Inflammatory macrophage (primary cell): ENCODE measurements at places on chromosomes 5 and 9.
A peak's percentile ranks its signal among the peaks of the same experiment; 100 is the strongest.

GRCh38 chr9:128175102-128175563 lies 15.1 kb downstream of the BBLN start:
- no peak for DNase-seq

DNA sequence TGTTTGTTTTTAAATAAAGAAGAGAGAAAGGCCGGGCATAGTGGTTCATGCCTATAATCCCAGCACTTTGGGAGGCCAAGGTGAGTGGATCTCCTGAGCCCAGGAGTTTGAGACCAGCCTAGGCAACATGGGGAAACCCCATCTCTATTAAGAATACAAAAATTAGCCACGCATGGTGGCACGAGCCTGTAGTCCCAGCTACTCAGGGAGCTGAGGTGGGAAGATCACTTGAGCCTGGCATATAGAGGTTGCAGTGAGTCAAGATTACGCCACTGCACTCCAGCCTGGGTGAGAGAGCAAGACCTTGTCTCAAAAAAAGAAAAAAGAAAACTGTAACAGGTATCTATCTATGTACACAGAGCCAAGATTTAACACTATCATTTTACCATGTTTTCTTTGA lies 34.2 kb upstream of the CDC42SE2 start:
- DNase-seq: no peak

DNA sequence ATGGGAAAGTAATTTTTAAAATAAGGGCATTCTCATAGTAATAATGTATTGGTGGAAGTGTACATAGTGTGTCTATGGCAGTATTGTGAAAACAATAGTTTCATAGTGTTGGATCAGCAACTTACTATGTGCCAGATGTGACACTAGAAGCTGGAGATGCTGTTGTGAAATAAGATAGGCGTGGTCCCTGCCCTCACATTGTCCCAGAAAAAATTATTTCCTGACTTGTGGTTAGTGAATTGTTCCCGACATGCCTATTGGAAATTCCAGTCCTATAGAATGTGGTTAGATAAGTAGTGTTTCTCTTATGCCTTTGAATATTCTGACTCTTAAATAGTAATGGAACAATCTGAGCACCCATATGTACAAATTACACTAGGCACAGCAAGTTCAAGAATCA lies 55.3 kb upstream of the MTAP start:
- DNase-seq: no peak

DNA sequence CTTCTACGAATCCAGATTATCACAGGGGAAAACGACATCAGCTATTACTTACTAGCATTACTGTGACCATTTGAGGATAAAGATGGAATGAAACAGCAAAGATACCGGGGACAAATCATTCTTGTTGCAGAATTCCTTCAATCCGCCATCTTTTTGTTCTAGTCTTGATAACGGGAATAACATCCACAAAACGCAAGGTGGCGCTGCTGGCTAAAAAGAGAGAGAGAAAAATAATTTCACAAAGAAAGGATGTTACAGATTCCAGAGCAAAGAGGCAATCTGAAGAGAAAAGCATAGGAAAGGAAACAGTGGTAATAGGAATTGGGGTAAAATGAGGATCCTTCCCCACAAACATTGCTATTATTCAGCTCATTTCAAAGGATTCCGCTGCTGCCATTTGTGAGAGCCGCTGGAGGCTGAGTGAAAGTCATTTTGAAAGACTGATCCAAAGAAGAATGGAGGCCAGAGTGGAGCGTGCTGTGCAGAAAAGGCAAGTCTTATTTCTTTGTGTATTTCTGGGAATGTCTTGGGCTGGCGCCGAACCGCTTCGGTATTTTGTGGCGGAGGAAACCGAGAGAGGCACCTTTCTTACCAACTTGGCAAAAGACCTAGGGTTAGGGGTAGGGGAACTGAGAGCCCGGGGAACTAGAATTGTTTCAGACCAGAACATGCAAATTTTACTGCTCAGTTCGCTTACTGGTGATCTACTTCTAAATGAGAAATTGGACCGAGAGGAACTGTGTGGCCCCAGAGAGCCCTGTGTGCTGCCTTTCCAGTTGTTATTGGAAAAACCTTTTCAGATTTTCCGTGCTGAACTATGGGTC lies at the start of gene PCDHB7:
Gene PCDHB7, plus strand, starts transcription at position 264 of the 824 bp plus-strand sequence. Its CDS starts 192 bp downstream, at position 456.
- no peak for DNase-seq

GRCh38 chr5:125261505-125262250 lies 515.2 kb upstream of the ZNF608 start:
- DNase-seq: no peak

GRCh38 chr5:16855485-16855884 lies 80.6 kb downstream of the MYO10 start:
- DNase-seq: no peak

DNA sequence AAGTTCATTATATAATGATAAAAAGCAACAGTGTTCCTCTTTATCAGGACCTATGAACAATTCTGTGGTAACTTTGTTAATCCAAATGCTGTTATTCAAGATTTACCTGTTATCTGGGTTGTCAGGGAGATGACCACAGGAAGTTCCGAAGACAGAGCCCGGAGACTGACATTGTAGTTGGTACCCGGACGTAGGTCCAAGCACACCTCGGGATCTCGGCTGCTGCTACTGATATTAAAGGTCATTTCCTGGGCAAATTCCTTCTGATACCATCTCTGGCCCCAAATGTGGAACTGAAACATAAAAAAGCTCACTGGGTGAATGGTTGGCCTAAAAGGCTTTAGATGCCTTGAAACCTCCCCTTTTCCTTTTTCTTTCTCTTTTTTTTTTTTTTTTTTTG lies 96.7 kb downstream of the SUSD1 start:
- no peak for DNase-seq

- no peak for DNase-seq
Measured at GRCh38 chr5:56291079-56291643, 58.0 kb upstream of the ANKRD55 start.

DNA sequence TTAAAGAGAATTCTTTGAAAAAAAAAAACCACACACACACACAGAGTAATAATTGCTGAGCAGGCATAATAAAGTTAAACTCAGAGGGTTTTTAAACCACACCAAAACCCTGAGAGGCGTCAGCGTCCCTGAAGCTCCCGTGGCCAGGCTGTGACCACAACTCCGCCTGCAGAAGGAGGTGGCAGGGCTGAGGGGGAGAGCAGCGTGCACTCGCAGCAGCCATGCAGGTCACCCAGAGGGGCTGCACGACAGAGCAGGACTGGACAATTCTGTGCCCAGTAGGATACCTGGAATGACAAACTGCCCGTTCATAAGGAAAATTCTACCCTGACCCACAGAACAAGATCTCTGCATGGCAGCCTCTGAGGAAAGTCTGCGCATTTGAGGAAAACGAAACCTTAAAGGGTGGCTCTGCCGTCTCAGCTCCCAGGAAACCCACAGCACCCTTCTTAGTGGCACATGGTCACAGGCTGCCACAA lies 44.0 kb downstream of the ROR2 start:
- peak; percentile 47 for DNase-seq

DNA sequence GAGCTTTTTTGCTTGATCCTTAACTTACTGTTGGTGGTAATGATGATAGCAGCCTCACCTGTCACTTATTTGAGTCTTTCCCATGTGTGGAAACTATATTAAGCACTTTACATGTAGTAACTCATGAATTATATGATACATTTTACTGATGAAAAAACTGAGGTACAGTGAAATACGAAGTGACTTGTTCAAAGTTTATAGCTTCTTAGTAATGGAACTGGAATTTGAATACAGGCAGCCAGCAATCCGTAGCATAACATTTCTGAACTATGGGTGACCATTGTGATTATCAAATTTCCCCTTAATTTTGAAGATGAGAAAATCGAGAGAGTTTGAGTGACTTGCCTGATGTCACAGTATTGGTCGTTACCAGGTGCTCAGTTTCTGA lies 17.3 kb downstream of the SCAMP1 start:
- DNase-seq: no peak

DNA sequence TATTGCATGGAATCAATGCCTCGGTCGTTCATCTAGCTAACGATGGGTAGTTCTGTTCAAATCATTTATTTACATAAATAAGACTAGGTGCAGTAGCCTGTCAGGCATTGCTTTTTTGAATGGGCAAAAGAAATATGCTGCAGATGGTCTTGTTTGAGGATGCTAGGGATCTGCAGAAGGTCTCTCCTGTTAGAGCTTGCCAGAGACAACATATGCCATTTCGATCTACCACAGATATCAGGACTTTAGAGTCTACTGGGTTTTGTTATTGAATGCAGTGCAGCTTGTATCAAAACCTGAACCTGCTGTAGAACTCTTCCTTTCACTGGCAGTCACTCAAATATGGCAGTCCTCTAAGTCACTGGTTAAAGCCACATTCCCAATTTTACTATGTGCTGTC lies 381.1 kb upstream of the CDH10 start:
- DNase-seq: no peak

DNA sequence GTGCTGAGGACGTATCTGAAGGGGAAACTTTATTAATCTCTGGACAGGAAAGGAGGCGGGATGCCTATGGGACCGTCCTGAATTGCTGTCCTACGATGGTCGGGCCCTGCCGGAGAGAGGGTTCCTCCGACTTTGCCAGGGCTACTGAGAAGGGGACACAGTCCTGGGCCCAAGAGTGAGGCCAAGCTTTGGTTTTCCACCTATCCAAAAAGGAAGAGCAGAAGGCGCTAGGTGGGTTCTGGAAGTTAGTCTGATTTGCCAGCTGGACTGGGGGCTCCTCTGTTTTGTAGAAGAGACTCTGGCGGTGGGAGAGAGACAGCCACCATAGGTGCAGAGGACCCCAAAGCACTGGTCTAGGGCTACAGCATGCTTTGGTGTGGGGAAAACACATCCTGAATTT lies 243.8 kb upstream of the IRX4 start:
- DNase-seq: no peak

DNA sequence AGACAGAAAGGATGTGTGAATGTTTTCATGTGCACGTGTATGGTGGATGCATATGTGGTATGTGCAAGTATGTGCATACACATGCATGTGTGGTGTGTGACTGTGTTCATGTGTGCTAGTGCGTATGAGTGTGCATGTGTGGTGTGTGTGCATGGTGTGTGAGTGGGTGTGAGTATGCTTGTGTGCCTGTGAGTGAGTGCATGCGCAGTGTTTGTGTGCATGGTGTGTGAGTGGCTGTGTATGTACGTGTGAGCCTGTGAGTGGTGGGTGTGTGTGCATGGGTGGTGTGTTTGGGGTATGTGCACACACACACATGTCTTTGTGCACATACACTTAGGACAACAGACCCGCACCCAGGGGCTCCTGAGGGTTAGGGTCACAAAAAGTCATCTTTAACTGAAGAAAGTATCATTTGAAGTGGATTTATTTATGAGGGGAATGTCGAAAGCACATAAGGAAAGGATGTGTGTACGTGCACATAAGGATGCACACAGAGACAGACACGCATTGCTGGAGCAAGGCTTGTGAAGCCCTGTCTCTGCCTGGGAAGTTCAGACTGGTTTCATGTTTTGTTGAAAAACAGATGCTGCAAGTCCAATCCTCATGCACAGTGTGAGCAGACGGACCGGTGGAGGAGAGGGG lies 237.0 kb downstream of the SYK start:
- DNase-seq: no peak

DNA sequence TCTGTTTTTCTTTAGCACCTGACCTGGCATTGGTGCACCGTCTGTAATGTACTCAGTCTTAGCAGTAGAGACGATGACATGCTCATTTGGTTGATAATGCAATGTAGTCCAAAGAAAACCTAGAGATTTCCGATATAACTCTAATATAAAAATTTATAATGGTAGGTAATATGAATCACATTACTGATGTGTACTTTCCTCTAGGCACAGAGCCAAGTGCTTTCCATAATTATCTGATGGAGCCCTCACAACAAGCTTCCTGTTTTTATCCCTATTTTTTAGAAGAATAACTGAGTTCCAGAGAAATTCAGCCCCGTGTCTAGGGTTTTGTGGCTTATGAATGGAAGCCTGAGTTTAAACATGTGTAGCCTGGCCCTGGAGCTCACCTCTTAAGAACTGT lies 53.7 kb downstream of the KDM4C start:
- DNase-seq: no peak

- DNase-seq: peak; percentile 51
Measured at GRCh38 chr5:157107508-157107907, 1.3 kb downstream of the HAVCR2 start.

GRCh38 chr9:70398145-70398556 lies 16.3 kb downstream of the KLF9 start:
- DNase-seq: peak; percentile 78

DNA sequence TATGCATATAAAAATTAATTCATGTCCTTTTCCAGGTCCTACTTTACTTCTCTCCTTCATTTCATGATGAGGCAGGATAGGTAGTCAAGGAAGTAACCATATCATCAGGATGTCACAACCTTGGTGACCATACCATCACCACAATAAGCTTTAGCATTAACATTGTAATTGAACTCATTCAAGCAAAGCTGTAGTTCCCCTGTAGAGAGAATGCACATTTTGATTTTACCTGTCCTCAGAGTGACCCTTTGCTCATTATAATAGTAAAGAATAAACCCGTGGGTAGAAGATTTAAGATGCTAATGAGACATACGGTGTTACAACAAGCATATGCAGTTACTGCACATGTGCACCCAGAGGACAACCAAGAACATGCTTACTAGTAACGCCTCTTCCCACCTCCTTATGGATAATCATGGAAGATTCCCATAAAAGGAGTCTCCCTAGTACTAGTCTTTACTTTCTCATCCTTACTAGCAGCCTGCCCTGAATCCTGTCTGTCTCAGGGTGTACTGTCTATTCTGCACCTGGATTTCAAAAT lies 2.2 kb downstream of the IFNA6 start:
- DNase-seq: no peak

GRCh38 chr9:89889865-89890264 lies 285.1 kb downstream of the GADD45G start:
- DNase-seq: no peak

- DNase-seq: no peak
Measured at GRCh38 chr5:76831110-76831452, 12.3 kb downstream of the F2RL1 start.

DNA sequence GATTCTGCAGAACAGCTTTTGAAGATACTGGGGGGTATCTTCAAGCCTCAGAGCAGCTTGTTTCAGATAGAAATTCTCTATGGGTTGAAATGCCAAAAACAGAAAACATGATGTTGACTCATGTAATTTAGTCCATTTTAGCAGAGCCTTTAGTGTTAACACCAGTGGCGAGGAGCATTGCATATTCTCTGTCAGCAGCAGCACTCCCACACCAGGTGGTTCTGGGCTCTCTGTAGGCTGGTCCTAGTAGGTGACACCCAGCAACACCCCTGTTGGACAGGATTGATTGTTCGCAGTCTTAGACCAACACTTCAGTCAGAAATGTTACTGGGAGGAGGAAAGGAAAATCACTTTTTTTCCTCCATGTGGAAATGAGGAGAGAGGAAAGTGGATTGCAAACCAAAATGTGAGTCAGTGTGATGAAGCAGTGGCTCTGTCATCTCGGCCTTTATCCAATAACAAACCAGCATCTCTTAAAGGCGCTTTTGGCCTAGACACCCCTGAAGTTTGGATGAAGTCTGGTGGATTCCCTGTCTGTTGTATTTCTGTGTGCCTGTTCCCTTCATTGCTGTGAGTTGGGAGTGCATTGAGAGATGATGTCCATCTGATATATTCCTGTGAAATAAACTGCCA lies 16.8 kb downstream of the SLC46A2 start:
- no peak for DNase-seq

GRCh38 chr9:125732562-125732961 lies 14.6 kb upstream of the PBX3 start:
- peak; percentile 16 for DNase-seq
